ENCODE measurements at places on chromosomes 5 and 9. TPM values are rescaled to one million over a fixed set of nuclear protein-coding genes. Genes with fewer than 3 reads are reported as not detected.

Gene BSPRY
- total RNA-seq: 45.0 TPM

Gene FOXD4L3
- 0.17 TPM for total RNA-seq

Gene KIF24
- 1.8 TPM for total RNA-seq

Gene IL9
- not detected for total RNA-seq

Gene C9orf153
- 0.35 TPM for total RNA-seq

Gene MTAP
- 32.4 TPM for total RNA-seq

Gene CCNO
- total RNA-seq: 0.29 TPM

Gene IRX1
- not detected for total RNA-seq

Gene TRIM32
- 20.0 TPM for total RNA-seq

Gene BAAT
- 0.14 TPM for total RNA-seq

Gene GFI1B
- 1.5 TPM for total RNA-seq

Gene CYFIP2
- 24.8 TPM for total RNA-seq

Gene MORN5
- total RNA-seq: not detected

Gene PCDHGA5
- total RNA-seq: 1.2 TPM

Gene TYRP1
- total RNA-seq: 1.7 TPM

Gene IFNA21
- not detected for total RNA-seq

Gene NPR2
- total RNA-seq: 31.8 TPM

Gene FAXDC2
- total RNA-seq: 55.9 TPM

Gene HAVCR1
- 3.9 TPM for total RNA-seq

Gene CCDC183
- 38.0 TPM for total RNA-seq

Gene CTSV
- total RNA-seq: 17.8 TPM

Measured in mucosa of descending colon (tissue), 3 donors.